ENCODE measurements at places on chromosomes 1 and 21. TPM values are rescaled to one million over a fixed set of nuclear protein-coding genes. Genes with fewer than 3 reads are reported as not detected.

DNA sequence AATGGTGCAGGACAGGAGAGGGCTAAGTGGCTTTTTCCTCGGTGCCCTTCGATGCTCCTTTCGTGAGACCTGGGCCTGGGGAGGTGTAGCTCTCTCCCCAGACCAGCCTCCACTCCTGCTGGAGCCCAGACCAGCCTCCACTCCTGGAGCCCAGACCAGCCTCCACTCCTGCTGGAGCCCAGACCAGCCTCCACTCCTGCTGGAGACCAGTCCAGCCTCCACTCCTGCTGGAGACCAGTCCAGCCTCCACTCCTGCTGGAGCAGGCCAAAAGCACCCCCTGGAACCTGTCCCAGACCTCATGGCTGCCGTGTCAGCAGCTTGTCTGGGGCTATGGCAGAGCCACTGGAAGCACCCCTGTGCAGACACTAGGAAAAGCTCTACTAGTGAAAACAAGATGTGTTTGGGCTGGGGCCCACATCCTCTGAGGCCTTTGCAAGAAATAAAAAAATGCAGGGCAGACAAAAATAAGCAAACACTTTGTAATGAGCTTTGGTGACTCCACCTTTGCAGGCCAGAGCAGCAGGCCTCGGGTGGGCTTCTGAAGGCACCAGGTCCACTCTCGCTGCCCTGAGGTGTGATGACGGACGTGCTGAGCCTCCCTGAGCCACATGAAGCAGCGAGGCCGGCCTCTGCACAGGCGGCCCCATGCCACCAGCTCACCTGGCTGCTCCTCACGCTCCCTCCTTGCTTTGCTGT is 116.0 kb upstream of the IFFO2 start:
- no peaks in the 10 kb centered on the region for H3K4me1 ChIP-seq
- DNase-seq: no peak
- peaks cover 32% of the 10 kb centered on the region for H3K36me3 ChIP-seq
- H3K27me3 ChIP-seq: no peaks in the 10 kb centered on the region

DNA sequence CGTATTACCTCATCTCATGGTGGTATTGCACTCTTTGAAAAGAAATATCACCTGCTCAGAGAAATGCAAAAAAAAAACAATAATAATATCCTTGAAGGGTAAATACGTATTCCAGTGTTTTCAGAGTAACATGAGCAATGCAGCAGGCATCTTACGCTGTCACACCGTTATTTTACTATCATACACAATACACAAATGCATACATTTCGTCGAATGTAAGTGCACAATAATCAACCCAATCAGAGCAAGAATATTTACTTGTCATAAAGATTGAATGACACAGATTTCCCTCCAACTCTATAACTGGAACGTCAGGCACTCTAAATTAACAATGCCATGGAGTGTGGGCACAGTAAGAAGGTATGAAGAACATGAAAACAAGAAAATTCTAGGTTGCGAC is 1050.1 kb downstream of the PLA2G4A start:
- H3K27ac ChIP-seq: no peak overlapping the region
- H3K4me3 ChIP-seq: no peak overlapping the region
- no peaks in the 10 kb centered on the region for H3K4me1 ChIP-seq
- no peaks in the 10 kb centered on the region for H3K27me3 ChIP-seq
- H3K36me3 ChIP-seq: no peaks in the 10 kb centered on the region

DNA sequence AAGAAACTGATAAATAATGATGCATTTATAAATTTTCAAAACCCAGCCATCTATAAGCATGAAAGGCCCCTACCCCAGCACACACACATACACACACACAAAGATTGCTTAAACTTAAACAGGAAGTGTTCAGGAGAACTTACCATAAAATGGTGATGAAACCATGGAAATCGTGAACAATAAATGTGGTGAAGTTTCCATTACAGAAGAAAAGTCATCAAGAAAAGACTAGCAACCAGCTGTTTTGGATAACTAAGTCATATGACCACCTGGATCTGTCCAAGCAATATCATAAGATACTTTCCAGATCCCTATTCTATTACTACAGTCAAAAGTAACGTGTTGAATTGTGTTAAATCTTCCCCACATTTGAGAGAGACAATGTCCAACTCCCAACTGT is 24.1 kb downstream of the RGS5 start:
- no peaks in the 10 kb centered on the region for H3K36me3 ChIP-seq
- H3K4me3 ChIP-seq: no peak overlapping the region

DNA sequence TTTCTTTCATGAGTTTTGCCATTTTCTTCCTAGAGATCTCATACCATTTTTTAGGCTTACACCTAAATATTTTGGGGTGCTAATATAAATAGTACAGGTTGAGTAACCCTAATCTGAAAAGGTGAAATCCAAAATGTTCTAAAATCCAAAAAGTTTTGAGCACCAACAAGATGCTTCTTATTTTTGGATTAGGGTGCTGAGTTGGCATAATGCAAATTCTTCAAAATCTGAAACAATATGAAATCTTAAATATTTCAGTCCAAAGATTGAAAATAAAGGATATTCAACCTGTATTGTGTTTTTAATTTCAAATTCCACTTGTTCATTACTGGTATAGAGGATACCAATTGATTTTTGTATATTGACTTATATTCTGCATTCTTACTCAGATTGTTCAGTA is 51.1 kb upstream of the KCNK2 start:
- H3K27ac ChIP-seq: no peak overlapping the region
- no peak for DNase-seq
- no peak overlapping the region for H3K4me3 ChIP-seq
- H3K4me1 ChIP-seq: no peaks in the 10 kb centered on the region

DNA sequence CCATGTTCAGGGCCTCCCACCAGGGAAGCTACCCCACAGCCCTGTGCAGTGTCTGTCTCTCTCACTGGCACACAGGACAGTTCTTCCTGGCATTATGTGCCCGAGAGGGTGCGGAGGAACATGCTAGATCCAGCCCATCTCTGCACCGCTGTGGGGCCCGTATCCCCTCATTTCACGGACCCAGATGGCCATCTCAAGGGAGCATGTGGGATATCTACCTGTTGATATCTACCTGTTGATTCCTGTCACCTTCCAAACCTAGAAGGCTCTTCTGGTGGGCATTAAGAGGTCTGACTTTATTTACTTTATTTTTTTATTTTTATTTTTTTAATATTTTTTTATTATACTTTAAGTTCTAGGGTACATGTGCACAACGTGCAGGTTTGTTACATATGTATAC is 11.7 kb downstream of the PIK3CD start:
- no peak overlapping the region for H3K4me3 ChIP-seq
- no peak for DNase-seq
- no peaks in the 10 kb centered on the region for H3K27me3 ChIP-seq
- H3K4me1 ChIP-seq: no peaks in the 10 kb centered on the region
- no peak overlapping the region for H3K27ac ChIP-seq

CSF3R gene
- 234 TPM for total RNA-seq

FGR gene
- total RNA-seq: 108 TPM

All from lung (tissue), 17 donors.